Effector CD8-positive, alpha-beta T cell (primary cell): ENCODE measurements at places on chromosomes 7 and 10.

DNA sequence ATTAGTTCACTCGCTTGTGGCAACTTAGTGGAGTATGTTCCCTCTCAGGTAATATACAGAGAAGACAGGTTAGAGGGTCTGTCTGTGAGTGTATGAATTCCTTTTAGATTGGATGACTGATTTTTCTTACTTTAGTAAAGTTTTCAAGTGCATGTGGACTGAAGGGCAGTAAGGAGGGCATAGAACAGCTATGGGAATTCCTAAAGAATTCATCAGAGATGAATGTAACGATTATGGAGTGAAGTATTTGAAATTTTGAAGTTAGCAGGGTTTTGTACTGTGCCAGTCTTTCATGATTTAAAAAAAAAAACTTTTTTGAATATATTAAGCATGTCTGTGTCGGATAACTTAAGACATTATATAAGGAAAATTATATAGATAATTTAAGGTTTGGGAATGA is 15.5 kb downstream of the MAPK8 start:
- DNase-seq, result no peak

GRCh38 chr10:17737027-17737965 is 14.7 kb upstream of the TMEM236 start:
- no peak for DNase-seq

- no peak for DNase-seq
Observed at GRCh38 chr7:31488562-31489203, 25.2 kb upstream of the ITPRID1 start.

GRCh38 chr7:151249034-151249731 is 689 bp upstream of the SMARCD3 start:
- DNase-seq, result no peak

DNA sequence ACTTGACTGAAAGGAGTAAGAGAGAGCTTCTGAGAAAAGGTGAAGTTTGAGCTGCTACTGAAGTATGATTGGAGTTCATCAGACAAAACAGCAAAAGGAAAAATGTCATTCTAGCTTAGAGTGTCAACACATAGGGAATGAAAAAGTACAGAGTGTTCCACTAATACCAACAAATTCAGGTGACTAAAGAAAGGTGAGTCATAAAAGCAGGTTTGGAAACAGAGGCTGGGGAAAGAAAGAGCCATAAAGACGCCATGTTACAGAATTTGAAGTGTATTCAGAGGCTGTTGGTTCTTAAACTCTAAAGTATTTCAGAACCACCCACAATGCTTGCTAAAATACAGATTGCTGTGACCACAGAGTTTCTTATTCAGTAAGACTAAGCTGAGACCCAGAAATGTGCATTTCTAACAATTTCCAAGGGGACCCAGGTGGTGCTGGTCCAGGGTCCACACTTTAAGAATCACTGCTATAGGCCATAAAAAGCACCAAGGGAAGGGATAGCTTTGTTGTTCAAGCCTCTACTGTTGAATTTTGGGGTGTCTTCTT is 143.1 kb downstream of the ELAPOR2 start:
- DNase-seq, result no peak
